ENCODE measurements at places on chromosomes 5 and 9. TPM values are rescaled to one million over a fixed set of nuclear protein-coding genes. Genes with fewer than 3 reads are reported as not detected.

Gene UNC13B
- 8.7 TPM for total RNA-seq

Gene CARTPT
- not detected for total RNA-seq

Gene BTNL8
- not detected for total RNA-seq

Gene SARDH
- total RNA-seq, result 0.09 TPM

Gene FRRS1L
- total RNA-seq, result 0.37 TPM

Gene LIFR
- total RNA-seq, result 4.9 TPM

Gene MCC
- total RNA-seq, result 0.25 TPM

Gene GDA
- total RNA-seq, result 1.3 TPM

Gene PGM5
- not detected for total RNA-seq

Gene NFIB
- 9.9 TPM for total RNA-seq

Gene ARHGEF28
- 16.6 TPM for total RNA-seq

Gene NR2F1
- 5.0 TPM for total RNA-seq

Gene LHX2
- 4.7 TPM for total RNA-seq

Gene C5orf22
- 14.7 TPM for total RNA-seq

Gene PRRT1B
- total RNA-seq, result 0.80 TPM

Gene ANKRD34B
- 0.07 TPM for total RNA-seq

Gene SOX30
- 0.07 TPM for total RNA-seq

Gene FBP2
- not detected for total RNA-seq

Gene GHR
- total RNA-seq, result not detected

Gene PDZD2
- total RNA-seq, result 0.07 TPM

Gene IL4
- not detected for total RNA-seq

Gene DMRT2
- not detected for total RNA-seq

Gene CAMK4
- total RNA-seq, result 0.09 TPM

Gene PRSS3
- 11.1 TPM for total RNA-seq

Gene ZNF608
- 0.33 TPM for total RNA-seq

Gene PDE6A
- total RNA-seq, result 0.08 TPM

Gene CYLC2
- total RNA-seq, result not detected

Gene FPGS
- 47.7 TPM for total RNA-seq

Gene ARID3C
- total RNA-seq, result 0.18 TPM
